Stimulated activated CD4-positive, alpha-beta T cell treated with anti-CD3 and anti-CD28 coated beads, Interleukin-2, amount 100 ng/mL, for 24 hours (primary cell): ENCODE measurements at places on chromosomes 3 and 15.

- no peak for DNase-seq
Observed at GRCh38 chr3:18791752-18792151, 356.6 kb upstream of the KCNH8 start.

DNA sequence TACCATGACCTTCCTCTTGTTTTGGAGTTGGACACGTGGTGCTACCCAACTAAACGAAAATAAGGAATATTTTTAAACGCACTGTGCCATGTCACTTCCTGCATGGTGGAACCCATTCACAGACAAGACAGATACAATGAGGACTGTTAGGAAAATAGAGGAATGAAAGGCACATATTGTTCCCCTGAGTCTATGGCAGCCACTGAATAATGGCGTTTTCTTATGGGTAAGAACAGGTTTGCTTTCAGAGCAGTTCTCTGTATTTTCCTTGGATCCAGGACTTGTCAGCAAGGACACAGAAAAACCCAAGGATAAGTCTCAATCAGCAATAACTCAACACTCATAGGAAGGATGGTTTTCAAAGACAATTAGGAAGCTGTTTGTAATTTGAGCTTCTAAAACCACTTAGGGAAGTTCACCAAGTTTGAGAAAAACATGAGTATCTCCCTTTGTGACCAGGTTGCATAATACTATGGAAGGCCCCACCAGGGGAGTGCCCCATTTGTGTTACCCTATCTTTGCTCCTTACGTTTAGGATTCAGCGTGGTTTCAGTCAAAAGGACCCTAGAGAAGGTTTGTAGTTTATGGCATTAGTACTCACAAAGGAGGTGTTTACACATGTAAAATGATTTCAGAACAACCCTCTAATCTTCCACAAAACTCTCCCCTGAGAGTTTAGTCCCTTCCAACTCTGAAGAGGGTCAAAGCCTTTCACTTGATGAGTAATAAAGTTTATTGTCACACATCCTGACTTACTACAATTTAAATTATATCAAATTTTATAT lies 487.2 kb upstream of the ATP11B start:
- no peak for DNase-seq

GRCh38 chr3:8555725-8556472 lies 54.3 kb downstream of the LMCD1 start:
- DNase-seq, result no peak

DNA sequence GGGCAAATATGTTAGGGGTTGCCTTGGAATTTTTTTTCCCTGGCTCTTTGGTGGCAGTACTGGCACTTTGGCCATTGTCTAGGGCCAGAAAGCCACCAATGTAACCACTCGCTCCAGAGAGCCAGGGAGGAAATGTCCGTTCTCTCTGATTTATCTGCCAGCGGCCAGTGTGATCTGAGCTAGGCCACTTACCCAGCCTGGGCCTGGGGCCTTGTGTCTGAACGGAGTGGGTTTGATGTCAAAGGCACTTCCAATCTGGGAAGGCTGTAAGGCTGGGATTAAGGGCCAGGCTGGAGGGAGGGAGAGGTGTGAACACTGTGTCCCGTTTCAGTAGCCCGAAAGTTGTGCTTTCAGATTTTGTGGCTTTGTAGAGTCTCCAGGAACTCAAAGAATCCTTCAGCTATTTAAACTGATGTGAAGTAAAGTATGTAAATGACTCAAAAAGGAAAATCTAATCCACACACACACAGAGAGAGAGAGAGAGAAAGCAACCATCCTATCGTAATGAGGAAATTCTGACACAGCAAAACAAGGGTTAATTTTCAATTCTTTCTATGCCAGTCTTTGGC lies 271.0 kb downstream of the PDZRN3 start:
- DNase-seq, result no peak

DNA sequence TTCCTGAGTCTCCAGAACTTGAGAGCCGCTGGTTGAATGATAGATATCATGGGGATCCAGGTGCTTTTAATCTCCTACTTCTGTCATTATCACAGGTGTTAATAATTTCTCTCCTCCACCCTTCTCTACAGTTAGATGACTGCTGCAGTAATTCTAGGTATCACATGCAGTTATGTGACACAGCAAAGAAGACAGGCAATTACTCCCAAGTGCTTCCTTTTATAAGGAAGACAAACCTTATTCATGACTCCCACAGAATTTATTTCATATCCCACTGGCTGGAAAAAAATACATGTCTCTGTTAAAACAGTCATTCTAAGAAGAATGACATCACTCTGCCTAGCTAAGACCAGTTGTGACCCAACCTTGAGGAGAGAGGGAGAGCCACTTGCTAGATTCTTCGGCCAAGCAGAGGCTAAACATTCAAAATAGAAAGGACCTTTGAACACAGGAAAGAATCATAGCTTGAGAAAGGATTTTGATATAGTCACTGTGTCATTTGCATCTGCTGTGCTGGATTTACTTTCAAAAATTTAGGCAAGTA lies 500.6 kb downstream of the SI start:
- no peak for DNase-seq

DNA sequence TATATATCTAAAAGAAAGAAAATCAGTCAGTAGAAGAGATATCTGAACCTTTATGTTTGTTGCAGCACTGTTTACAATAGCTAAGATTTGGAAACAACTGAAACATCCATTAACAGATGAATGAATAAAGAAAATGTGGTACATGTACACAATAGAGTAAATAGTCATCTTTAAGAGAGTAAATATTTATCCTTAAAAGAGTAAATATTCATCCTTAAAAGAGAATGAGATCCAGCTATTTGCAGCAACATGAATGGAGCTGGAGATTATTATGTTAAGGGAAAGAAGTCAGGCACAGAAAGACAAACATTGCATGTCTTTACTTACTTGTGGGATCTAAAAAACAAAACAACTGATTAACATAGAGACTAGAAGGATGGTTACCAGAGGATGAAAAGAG lies 197.0 kb upstream of the CBLB start:
- no peak for DNase-seq
